Panc1 (cell line): ENCODE measurements at places on chromosomes 6 and 20. TPM values are rescaled to one million over a fixed set of nuclear protein-coding genes. Genes with fewer than 3 reads are reported as not detected.

PAK5 gene
- total RNA-seq: not detected

HS3ST5 gene
- 0.05 TPM for total RNA-seq

C6orf118 gene
- not detected for total RNA-seq

CYP21A2 gene
- 1.1 TPM for total RNA-seq

NRSN1 gene
- total RNA-seq: not detected

SMLR1 gene
- 0.08 TPM for total RNA-seq

SLC22A2 gene
- not detected for total RNA-seq

BPIFA1 gene
- total RNA-seq: not detected

SLC13A3 gene
- 0.31 TPM for total RNA-seq

DLK2 gene
- 19.1 TPM for total RNA-seq

LKAAEAR1 gene
- 0.67 TPM for total RNA-seq

FGD2 gene
- total RNA-seq: 0.10 TPM

EYA4 gene
- not detected for total RNA-seq

ENPP4 gene
- total RNA-seq: 5.4 TPM

PAQR8 gene
- total RNA-seq: 3.6 TPM

ULBP2 gene
- 0.69 TPM for total RNA-seq

SNRPB2 gene
- 68.5 TPM for total RNA-seq

LAMP5 gene
- total RNA-seq: not detected

SLC32A1 gene
- total RNA-seq: not detected

LST1 gene
- not detected for total RNA-seq

SIM1 gene
- not detected for total RNA-seq

RGS17 gene
- 8.7 TPM for total RNA-seq

CLIC5 gene
- total RNA-seq: 0.05 TPM

CBLN4 gene
- total RNA-seq: not detected

ZBP1 gene
- not detected for total RNA-seq

NECAB3 gene
- 46.4 TPM for total RNA-seq

RAB44 gene
- total RNA-seq: not detected

TFAP2A gene
- 83.9 TPM for total RNA-seq

MTFR2 gene
- total RNA-seq: 12.8 TPM

TAGAP gene
- 0.13 TPM for total RNA-seq

CRISP3 gene
- total RNA-seq: not detected

VSX1 gene
- total RNA-seq: 0.21 TPM

JPH2 gene
- total RNA-seq: 0.49 TPM

TFAP2D gene
- not detected for total RNA-seq

DYNLRB1 gene
- 155 TPM for total RNA-seq

HSPA1L gene
- total RNA-seq: 2.8 TPM

NFKBIE gene
- 24.9 TPM for total RNA-seq

PLN gene
- total RNA-seq: not detected

SLC22A7 gene
- total RNA-seq: not detected

OXT gene
- total RNA-seq: not detected

EDEM2 gene
- 34.7 TPM for total RNA-seq

SIRPD gene
- not detected for total RNA-seq

CD83 gene
- 5.3 TPM for total RNA-seq

FRK gene
- total RNA-seq: 2.5 TPM

GABRR2 gene
- 0.18 TPM for total RNA-seq

MYT1 gene
- 0.41 TPM for total RNA-seq

ELOVL2 gene
- total RNA-seq: 27.8 TPM

PACRG gene
- 0.59 TPM for total RNA-seq

LIN28B gene
- 5.8 TPM for total RNA-seq

IL17F gene
- not detected for total RNA-seq
